ENCODE measurements at places on chromosomes 6 and 20.

DNA sequence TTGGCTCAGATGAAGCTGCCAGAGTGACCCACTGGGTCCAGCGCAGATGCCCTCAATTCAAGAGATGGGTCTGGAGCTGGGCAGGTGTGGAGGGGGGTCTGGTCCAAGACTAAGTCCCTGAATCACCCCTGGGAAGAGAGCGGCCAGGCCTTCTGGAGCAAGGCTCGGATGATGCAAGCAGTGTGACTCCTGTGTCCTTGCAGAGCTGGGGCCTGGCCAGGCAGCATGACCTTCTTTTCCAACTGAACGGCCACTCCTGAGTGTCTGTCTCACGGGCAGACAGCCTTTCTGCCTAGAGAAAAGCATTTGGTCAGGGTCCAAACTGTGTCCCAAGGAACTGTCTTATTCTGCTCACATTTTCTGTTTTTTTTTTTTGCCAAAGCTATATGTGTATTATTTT, 42.6 kb upstream of the FNDC1 start:
- no peak for DNase-seq

- no peak for DNase-seq
Observed at GRCh38 chr6:45781890-45782289, 233.8 kb downstream of the CLIC5 start.

DNA sequence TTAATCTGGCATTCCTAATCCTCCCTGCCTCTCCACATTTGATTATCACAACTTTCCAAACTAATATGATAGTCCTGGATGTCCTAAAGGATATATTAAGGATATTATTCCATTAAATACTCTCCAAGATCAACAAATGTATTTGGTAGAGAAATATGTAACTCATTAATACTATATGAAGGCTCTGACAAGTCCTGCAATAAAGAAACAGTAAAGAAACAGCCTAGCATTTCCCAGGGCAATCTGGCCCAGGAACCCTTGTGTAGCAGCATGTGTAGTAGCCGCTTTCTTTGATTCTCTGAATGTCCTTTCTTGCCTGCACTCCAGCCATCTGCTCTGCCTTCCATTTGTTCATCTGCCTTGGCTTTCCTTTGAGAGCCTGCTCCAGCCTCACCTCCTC, 23.7 kb downstream of the TRAM2 start:
- no peak for DNase-seq

DNA sequence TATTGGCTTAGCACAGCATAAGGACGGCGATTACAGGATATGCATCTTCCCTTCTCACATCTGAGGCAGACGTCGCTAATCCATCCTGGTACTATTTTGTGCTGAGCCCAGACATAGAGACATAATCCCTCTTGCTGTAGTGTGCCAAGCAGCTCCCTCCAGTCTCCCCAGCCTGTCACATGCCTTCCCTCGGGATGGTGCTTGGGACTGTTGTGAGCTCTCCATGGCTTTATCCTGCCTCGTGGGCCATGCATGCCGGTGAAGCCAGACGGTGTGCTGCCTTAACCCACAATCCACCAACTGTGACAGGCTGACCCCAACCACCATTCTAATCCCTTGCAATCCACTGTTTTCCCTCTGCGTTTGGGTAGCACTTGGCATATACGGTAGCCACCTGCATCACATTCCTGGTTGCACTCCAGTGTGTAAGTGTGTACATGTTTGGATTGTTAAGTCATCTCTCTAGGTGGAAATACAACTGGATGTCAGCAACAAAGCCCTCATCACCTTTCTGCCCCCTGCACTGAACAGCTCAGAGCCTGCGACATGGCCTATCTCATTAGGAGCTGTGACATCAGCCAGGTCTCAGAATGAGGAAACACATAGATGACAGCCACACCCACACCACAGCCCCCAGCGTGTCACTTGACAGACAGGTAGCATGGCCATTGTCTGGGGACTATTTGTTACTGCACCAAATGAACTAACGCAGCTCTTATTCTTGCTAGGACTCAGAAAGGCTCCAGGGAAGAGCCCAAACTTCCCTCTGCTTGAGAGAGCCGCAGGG, 374.8 kb upstream of the CDH4 start:
- no peak for DNase-seq

DNA sequence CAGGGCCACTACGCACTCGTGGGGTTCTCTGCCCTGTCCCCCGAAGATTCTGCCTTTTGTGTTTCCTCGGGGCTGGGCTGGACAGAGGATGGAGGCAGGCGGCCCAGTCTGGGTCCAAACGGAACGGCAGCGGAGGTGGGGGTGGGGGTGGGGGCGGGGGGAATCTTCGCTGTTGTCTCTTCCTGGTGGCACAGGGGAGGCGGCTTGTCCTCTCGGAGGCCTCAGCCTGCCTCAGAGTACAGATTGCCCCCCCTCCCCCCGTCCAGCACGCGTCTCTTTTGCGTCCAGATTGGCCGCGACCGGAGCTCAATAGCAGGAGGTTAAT, 1.4 kb upstream of the INSM1 start:
- no peak for DNase-seq

- no peak for DNase-seq
Observed at GRCh38 chr6:85403331-85404015, 46.4 kb upstream of the NT5E start.

- DNase-seq = no peak
Observed at GRCh38 chr20:4578375-4578774, 143.3 kb upstream of the PRND start.

- no peak for DNase-seq
Observed at GRCh38 chr6:147283460-147283859, 79.2 kb downstream of the STXBP5 start.

DNA sequence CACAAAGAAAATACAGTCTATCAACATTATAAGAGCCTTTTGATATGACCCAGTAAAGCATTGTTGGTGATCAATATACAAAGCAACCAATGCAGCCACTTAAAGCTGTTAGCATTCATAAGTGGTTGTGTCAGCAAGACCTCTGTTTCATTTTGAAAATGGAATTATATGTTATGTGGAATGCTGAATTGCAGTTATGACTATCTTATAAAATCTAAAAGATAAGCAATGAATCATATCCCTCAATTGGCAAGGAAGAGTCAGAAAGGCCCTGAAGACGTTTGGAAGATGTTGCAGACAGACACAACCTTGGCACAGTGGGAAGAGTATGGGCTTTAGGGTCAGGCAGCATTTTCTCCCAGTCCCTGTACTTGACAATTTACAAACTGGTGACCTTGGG, 93.8 kb upstream of the RNF217 start:
- DNase-seq = no peak

DNA sequence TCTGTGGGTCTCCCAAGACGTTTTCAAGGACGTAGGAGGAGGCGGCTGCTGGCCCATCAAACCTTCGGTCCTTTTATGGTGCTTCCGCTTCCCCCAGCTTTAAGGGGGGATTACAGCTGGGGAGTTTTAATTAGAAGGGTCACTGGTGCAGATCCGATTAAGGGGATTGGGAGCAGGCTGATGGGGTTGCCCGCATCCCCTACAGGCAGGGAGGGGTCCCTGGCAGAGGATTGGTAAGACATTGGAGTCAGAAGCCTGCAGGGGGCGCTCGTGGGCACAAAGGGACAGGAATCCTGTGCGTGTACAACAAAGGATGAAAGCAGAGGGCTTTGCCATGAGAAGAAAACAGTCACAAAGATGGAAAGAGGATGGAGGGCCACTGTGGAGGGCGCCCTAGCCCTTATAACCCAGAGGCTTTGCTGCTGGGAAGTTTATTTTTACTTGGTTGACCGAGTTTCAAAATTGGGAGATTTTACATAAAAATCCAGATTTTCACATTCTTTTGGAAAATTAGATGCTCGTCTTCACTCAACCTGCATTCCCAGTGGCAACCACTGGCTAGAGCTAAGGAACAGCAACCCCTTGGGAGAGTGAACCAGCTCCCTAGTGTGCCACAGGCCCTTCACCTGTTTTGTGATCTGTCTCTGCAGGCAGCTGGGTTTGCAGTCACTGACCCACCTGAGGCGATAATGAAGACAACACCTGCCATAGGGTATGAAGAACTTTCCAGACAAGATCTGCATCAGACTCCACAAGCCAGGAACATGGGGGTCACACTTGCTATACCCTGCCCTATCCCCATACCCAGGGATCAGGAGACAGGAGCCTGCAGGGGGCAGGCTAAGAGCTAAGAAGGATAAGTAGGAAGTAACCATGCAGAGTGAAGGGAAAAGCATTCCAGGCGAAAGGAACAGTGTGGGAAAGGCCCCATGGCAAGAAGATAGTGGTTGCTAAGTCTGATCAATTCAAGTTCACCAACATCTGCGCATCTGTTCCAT, 97.7 kb downstream of the KCNB1 start:
- peak; percentile 15 for DNase-seq

- peak; percentile 52 for DNase-seq
Observed at GRCh38 chr6:157273756-157274470, 49.4 kb downstream of the TMEM242 start.

DNA sequence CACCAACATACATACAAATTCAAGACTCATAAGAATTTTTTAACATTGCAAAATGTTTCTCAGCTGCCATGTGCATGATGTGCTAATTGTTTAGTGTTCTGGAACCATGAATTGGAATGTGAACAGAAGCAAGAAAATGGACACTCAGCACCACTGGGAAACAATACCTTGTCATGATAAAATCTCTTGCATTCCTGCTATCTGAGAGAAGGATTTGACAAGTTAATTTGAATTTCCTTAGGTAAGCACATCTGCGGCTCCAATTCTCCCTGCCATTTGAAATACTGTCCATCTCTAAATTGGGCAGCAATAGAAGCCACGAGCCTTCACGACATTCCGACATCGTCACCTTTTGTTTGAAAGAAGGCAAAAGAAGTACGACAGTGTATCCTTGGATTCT, 1104.6 kb upstream of the MAP3K7 start:
- DNase-seq = no peak

GRCh38 chr6:43728586-43728985, 41.0 kb upstream of the MRPS18A start:
- no peak for DNase-seq

DNA sequence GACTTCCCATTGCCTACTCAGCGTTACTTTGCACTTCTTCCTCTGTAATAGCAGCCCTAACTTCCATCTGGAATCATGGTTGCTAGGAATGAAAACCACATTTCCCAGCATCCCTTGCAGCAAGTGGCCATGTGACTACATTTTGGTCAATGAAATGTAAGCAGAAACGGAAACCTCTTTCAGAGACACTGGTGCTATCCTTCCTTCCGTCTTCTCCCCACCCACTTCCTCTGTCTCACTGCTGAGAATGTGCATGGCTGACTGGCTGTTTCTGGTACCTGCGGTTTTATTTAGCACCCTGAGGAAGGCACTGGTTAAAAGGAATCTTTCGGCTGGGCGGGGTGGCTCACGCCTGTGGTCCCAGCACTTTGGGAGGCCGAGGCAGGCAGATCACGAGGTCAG, 107.4 kb downstream of the SCML4 start:
- DNase-seq = peak; percentile 45

- no peak for DNase-seq
Observed at GRCh38 chr6:128712898-128713297, 170.0 kb upstream of the LAMA2 start.

DNA sequence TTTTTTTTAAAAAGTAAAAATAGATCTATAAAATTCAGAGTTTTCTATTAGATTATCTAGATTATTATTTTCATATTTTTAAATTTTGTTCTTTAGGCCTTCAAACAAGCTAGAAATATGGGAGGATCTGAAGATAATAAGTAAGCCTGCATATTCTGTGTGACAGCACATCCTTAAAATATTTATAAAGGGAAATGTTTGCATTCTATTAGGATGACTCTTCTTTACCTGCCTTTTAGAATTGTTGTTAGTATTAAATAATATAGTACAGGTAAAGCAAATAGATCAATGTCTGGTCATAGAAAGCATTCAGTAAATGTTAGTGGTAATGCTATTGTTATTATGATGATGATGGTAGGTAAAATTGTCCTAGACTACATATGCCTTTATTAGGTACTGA, 17.4 kb downstream of the PEX3 start:
- no peak for DNase-seq

- DNase-seq = no peak
Observed at GRCh38 chr20:47040506-47041125, 146.0 kb downstream of the EYA2 start.

- no peak for DNase-seq
Observed at GRCh38 chr6:22026164-22026678, 270.6 kb downstream of the PRL start.

- DNase-seq = no peak
Observed at GRCh38 chr6:32050562-32050961, 12.3 kb downstream of the CYP21A2 start.

DNA sequence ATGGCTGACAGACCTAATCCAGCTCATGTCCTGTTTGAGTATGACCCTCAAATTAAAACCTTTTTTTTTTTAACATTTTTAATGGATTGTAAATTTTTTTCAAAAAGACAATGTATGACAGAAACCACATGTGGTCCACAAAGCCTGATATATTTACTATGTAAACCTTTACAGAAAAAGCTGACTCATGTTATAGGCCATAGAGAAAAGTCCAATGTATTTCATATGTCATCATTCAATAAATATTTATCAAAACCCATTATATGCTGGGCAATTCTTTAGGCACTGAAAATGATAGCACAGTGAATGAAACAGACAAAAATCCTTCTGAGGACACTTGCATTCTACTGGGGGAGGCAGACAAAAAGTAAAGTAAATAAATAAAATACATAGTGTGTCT, 826.2 kb upstream of the FLRT3 start:
- no peak for DNase-seq

- DNase-seq = no peak
Observed at GRCh38 chr6:147869201-147869600, 360.7 kb downstream of the SAMD5 start.

DNA sequence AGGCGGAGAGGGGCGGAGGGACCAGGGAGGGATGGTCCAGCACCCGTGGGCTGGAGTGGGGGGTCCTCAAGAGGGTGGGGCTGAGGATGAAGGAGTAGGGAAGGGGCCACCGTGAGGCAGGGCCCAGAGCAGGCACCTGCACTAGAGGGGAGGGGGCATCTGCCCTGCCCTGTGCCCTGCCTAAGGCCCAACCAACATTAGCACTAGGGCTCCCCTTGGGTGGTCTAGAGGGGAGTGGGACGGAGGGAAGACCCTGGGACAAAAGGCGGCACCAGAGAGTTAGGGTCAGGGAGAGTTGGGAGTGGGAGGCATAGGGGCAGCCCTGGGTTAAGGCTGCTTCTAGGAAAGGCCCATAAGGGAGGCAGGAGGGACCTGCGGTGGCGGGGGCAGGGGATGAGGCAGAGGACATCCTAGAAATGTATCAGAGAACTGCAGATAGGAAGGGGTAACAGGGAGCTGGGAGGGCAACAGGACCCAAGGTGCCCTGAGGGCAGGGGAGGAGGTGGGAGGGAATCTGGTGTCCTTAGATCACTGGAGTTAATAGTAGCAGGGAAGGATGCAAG, 24.5 kb downstream of the HLA-F start:
- DNase-seq = no peak

- no peak for DNase-seq
Observed at GRCh38 chr6:149964308-149965193, 808 bp downstream of the ULBP1 start.

DNA sequence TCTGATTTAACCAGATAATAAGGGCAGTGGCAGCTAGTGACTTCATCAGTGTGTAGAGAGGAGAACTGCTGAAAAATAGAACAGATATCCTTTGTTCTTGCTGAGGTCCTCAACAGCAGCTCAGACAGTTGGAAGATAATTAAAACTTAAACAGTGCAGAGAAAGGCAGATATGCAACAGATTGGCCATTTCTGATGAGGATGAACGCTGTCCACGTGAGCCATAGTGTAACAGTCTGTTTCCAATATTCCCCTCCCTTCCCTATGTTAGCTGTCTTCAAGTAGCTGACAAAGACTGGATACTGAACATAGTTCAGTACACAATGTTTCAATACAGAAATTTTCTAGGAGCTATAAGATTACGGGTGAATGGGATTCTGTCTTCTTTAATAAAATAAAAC, 291.4 kb downstream of the BTBD9 start:
- no peak for DNase-seq
